ENCODE measurements at places on chromosomes 12 and 14.
A peak's percentile ranks its signal among the peaks of the same experiment; 100 is the strongest.

DNA sequence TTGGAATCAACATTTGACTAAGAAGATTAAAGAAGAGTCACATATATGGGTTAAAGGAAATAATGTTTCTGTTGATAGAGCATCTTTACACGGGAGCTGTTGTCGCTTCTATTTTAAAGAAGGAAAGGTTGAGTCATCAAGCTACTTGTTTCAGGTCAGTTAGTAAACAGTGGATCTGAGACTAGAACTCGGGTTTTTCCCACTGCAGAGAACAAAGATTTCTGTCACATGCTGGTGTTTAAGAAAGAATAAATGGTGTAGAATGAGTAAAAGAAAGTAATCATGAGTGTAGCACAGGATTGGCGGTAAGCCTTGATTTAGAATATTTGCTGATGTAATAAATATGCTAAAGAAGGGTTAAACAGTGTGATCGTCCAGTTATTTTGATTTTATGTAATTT lies 455.5 kb downstream of the AEBP2 start:
- no peak for DNase-seq

DNA sequence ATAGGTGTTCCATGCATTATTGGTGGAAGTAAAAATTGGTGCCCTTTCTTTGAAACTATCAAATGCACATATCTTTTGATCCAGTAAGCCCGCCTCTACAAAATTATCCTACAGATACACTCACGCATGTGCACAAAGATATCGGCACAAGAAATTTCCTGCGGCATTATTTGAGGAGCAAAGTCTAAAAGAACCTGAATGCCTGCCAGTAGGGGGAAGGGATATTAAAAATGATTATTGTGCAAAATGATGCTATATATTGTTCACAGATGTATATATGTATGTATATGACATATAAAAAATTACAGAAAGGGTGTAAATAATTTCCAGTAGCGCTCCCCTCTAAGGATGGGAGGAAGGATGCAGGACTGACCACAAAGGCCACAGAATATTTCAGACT lies 24.7 kb upstream of the ADIPOR2 start:
- DNase-seq, result no peak

GRCh38 chr14:99272899-99273765 lies 1.1 kb upstream of the BCL11B start:
- no peak for DNase-seq

GRCh38 chr12:72673853-72674252 lies 401.7 kb downstream of the TRHDE start:
- no peak for DNase-seq

- DNase-seq, result peak; percentile 20
Observed at GRCh38 chr14:72291908-72292688, 359.9 kb downstream of the RGS6 start.

DNA sequence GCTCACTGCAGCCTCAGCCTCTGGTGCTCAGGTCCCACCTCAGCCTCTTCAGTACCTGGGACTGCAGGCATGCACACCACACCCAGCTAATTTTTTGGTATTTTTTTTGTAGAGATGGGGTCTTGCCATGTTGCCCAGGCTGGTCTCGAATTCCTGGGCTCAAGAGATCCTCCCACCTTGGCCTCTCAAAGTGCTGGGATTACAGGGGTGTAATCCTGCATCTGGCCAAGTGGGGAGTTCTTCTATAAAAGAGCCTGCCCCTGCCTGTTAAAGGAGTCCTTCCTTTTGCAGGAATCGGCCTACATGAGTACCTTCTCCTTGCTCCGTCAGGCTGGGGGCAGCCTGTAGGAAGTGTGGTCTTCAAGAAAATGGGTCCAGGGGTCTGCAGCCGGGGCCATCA lies 54.1 kb upstream of the RASSF3 start:
- DNase-seq, result no peak

DNA sequence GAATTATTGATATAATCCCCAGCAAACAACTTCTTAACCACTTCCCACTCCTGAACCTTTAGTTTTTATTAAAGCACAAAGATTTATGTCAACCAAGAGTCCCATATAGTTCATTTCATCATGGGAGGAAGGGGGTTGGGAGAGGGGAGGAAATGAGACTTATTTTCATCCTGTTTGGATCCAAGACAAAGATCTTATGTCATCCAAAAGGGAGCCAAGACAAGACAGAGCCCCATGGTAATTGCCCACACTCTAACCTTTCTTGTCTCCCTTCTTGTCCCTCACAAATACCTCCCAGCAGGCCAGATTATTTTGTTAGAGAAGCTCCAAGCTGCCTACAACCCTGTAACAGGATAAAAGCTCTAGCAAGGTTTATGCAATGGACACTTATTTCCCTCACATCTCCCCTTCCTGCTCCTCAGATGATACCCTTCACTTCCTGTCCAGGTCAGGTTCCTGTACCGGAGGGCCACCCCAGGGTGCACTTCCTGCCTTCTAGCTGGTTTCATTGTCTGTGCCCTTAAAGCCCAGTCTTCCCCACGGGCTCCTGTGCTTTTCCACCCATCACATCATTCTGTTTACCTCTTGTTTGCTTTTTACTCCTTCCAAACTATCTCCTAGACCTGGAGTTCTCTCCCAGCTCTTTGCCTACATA lies 123.7 kb upstream of the MDM1 start:
- DNase-seq, result no peak

- DNase-seq, result no peak
Observed at GRCh38 chr12:73210548-73211204, 938.5 kb downstream of the TRHDE start.

GRCh38 chr12:104582739-104583138 lies 126.0 kb downstream of the CHST11 start:
- DNase-seq, result no peak

GRCh38 chr14:95021588-95021987 lies 135.7 kb downstream of the DICER1 start:
- DNase-seq, result no peak

- peak; percentile 60 for DNase-seq
Observed at GRCh38 chr12:68222326-68222725, 3.3 kb downstream of the IL26 start.

GRCh38 chr14:21106176-21106497 lies 5.3 kb downstream of the TMEM253 start:
- DNase-seq, result no peak

- DNase-seq, result no peak
Observed at GRCh38 chr12:116714175-116714574, 23.7 kb downstream of the SPRING1 start.

DNA sequence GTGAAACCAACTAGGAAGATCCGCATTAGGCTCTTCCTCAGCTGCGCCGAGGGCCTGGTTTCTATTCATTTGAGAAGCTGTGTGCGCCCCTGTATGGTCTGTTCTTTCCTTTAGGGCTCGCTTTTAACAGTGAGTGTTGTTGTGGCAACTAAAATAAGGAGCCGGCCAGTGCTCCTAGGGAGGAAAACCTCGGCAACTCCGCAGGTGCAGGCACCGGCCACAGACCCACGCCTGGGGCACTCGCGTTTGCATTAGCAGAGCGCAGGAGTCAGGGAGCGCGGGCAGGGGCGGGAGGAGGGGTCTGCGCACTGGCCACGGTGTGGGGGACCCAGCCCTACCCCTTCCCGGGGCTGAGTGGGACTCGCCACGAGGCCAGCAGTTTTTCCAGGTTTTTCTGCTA lies 50.5 kb downstream of the STX2 start:
- DNase-seq, result no peak

GRCh38 chr14:44405011-44405486 lies 102.0 kb downstream of the FSCB start:
- no peak for DNase-seq

GRCh38 chr14:68471964-68472508 lies 320.8 kb downstream of the ZFP36L1 start:
- DNase-seq, result no peak

- no peak for DNase-seq
Observed at GRCh38 chr12:63319936-63320633, 169.1 kb upstream of the AVPR1A start.

- DNase-seq, result no peak
Observed at GRCh38 chr12:124216966-124217365, 77.9 kb upstream of the RFLNA start.

DNA sequence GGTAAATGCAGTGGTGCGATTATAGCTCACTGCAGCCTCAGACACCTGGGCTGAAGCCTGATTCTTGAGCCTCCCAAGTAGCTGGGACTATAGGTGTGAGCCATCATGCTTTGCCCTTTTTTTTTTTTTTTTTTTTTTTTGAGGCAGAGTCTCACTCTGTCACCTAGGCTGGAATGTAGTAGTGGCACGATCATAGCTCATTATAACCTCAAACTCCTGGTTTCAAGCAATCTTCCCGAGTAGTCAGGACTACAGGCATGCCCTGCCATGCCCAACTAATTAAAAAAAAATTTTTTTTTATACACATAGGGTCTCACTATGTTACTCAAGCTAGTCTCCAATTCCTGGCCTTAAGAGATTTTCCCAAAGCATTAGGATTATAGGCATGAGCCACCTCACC lies 6.9 kb downstream of the ATP2A2 start:
- no peak for DNase-seq

DNA sequence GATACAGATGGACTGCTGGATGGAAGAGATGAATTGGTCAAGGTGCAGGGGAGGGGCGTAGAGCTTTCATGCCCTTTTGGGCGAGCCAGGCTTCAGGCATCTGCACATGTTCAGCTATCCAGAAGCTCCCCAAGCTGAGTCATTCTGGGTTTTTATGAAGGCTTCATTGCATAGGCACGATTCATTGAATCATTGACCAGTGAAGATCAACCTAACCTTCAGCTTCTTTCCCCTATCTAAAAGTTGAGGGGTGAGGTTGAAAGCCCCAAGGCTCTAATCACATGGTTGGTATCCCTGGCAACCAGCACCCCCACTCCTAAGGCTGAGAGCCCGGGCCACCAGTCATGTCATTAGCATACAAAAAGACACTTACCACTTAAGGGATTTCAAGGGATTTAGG lies 36.3 kb downstream of the RPS29 start:
- DNase-seq, result no peak

- DNase-seq, result no peak
Observed at GRCh38 chr14:76639606-76640229, 121.5 kb upstream of the VASH1 start.

DNA sequence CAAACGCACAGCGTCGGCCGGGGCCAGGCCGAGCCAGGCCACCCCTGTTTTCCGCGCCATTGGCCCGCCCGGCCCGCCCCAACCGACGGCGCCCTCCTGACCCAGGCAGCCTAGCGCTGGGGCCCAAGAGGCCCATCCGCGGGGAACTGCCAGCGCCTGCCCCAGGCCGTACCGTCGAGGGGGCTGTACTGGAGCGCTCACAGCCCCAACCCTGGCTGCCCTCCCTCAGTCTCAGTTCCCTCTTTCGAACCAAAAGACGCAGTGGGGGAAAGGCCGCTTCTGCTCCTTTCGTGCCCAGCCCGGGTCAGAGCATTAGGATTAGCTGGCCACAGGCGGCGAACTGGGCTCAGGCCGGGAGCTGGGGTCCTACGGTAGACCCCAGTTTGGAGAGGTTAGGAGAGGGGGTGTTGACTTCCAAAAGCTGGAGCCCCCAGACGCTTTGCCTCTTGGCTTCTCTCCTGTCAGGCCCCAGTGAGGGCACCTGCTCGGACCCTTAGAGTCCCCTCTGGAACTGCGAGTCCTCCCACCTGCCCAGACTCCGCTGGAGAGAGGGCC lies 1.9 kb downstream of the NKX2-1 start:
- no peak for DNase-seq

- DNase-seq, result no peak
Observed at GRCh38 chr12:25482625-25483024, 70.5 kb downstream of the LMNTD1 start.

DNA sequence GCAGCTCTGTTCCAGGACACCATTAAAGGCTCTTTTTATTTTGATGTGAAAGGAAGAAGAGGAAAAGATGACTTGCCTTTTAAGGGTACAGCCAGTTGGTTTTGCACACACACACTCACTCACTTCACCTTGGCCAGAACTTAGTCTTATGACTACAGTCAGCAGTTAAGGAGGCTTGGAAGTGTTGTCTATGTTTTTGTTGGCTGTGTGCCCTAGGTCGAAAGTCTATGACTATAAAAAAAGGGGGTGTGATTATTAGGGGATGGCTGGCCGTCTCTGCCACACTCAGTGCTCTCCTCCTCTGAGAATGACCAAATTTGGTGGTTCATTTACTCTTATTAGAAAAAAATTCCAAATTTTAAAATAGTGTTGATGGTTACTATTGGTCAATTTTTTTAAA lies 139.5 kb upstream of the OTX2 start:
- DNase-seq, result no peak

DNA sequence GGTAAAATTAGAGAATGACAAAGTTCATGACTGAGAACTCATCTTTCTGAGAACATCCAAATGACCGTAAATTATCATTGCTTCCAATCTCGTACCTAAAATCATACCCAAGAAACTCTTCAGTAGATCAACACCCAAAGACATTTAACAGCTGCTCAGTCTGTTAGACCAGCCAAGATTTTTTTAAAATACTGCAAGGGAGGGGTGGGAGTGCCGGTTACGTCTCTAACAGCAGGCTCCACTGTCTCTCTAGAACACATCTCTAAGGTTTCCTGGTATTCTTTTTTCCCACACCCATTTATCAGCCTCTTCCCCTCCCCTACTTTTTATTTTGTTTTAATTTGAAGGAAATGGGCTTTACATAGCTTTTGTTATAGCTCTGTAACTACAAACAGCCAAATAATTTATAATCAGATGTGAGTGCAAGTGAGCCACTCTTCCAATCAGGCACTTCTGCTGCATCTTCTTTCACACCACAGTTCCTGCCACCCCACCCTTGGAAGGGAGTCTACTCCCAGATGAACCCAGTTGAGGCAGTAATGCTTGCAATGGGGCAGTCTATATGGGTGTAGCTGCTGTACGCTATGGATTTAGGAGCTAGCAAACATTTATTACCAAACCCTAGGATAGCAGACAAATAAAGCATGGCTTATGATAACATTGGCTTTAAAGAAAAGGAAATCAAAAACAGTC lies 21.9 kb downstream of the PTPRB start:
- no peak for DNase-seq

DNA sequence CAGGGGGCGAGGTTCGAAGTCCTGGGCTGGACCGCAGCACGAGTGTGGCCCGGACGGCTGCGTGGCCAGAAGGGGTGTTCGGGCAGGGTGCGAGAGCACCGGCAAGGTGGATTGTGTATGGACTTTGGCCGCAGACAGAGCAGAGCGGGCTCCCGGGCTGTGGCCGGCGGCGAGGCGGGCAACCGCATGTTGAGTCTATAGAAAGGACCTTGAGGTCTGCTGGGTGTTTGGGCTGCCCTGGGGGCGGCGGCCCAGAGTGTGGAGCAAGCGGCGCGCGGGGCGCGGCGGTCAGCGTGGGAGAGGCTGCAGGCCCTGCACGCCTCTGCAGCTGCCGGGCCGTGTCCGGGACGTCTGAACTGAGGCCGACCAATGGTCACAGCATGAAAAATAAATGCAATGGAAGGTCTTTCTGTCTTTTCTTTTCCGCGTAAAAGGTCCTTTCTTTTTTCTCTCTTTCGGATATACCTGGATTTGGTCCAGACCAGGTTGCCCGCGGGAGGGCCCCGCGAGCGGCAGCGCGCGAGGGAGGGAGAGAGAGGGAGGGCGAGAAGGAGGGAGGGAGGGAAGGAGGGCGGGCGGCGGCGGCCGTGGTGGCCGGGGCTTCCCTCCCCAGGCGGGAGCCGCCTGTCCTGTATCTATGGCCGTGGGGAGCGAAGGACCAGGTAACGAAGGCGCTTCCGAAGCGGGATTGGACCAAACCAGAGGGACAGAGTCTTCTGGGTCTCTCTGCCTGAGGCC lies 5.5 kb upstream of the HOXC9 start:
- peak; percentile 27 for DNase-seq
